ENCODE measurements at places on chromosomes 12 and 14. TPM values are rescaled to one million over a fixed set of nuclear protein-coding genes. Genes with fewer than 3 reads are reported as not detected.

IQSEC3 gene
- total RNA-seq, result 0.86 TPM

LRRC23 gene
- 6.3 TPM for total RNA-seq

LMBR1L gene
- total RNA-seq, result 60.1 TPM

MAP1LC3B2 gene
- 1.2 TPM for total RNA-seq

PLCZ1 gene
- total RNA-seq, result not detected

PTPN21 gene
- 0.17 TPM for total RNA-seq

BBOF1 gene
- 1.7 TPM for total RNA-seq

ASPG gene
- not detected for total RNA-seq

TEAD4 gene
- 4.5 TPM for total RNA-seq

KRT78 gene
- not detected for total RNA-seq

BCAT1 gene
- 16.4 TPM for total RNA-seq

OS9 gene
- 60.9 TPM for total RNA-seq

COX8C gene
- total RNA-seq, result 0.79 TPM

IAPP gene
- not detected for total RNA-seq
